Activated T-cell treated with anti-CD3 and anti-CD28 coated beads for 1 hour (primary cell): ENCODE measurements at places on chromosomes 3 and 15.
A peak's percentile ranks its signal among the peaks of the same experiment; 100 is the strongest.

- no peak for DNase-seq
These were observed 2.0 kb downstream of the C2CD4A start for GRCh38 chr15:62068810-62069167.

GRCh38 chr3:43782541-43782940 lies 91.8 kb downstream of the ABHD5 start:
- DNase-seq = no peak

DNA sequence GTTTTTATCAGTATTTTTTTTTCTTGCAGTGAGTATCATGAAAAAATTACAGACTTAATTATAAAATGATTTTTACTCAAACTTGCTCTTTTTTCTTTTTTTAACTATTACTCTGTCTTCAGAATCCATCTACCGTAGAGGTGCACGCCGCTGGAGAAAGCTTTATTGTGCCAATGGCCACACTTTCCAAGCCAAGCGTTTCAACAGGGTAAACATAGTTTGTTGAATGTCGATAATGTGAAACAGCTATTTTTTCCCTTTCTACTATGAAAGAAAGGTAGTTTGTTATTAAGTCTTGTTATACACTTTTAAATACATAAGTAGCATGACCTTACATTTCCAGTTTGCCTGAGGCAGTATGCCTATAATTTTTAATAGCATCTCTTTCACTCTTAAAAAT lies 45.6 kb downstream of the PRKCI start:
- no peak for DNase-seq

GRCh38 chr15:60721707-60722106 lies 242.8 kb upstream of the ICE2 start:
- no peak for DNase-seq

- no peak for DNase-seq
These were observed 27.9 kb downstream of the CFAP100 start for GRCh38 chr3:126422571-126423091.

- DNase-seq = no peak
These were observed 141.0 kb downstream of the OTOL1 start for GRCh38 chr3:161637559-161637958.

GRCh38 chr3:151478335-151478697 lies 17.5 kb upstream of the IGSF10 start:
- DNase-seq = no peak

- no peak for DNase-seq
These were observed 14.4 kb downstream of the KY start for GRCh38 chr3:134636406-134636805.

- no peak for DNase-seq
These were observed 5.6 kb upstream of the ATP8B4 start for GRCh38 chr15:50124631-50125030.

DNA sequence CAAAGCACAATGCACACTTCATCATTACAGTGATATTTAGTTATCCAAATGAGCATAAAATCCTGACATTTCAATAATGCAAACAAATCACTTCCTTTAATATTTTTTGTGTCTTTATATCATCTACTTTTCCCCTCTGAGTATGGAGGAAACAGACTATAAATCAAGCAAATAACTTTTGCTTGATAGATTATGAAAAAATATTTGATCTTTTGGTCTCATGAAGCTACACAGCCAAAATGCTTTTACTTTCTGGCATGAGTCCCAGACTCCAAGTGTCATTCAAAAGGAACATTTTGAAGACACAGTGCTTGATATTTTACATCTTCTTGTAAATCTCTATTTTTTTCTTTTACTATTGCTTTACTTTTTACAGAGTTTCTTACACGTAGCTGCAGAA lies 215.3 kb upstream of the ROBO1 start:
- no peak for DNase-seq

- no peak for DNase-seq
These were observed 16.7 kb upstream of the ZNF280D start for GRCh38 chr15:56749982-56750381.

DNA sequence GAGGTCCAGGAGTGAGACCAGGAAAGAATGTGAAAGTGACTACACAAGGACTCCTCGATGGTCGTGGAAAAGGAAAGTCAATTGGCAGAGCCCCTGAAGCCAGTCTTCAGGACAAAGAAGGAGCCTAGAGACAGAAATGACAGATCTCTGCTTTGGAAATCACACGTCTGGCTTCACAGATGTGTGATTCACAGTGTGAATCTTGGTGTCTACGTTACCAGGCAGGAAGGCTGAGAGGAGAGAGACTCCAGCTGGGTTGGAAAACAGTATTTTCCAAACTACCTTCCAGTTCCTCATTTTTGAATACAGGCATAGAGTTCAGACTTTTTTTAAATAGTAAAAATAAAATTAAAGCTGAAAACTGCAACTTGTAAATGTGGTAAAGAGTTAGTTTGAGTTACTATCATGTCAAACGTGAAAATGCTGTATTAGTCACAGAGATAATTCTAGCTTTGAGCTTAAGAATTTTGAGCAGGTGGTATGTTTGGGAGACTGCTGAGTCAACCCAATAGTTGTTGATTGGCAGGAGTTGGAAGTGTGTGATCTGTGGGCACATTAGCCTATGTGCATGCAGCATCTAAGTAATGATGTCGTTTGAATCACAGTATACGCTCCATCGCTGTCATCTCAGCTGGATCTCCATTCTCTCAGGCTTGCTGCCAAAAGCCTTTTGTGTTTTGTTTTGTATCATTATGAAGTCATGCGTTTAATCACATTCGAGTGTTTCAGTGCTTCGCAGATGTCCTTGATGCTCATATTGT lies 6.0 kb downstream of the CCR2 start:
- DNase-seq = no peak

DNA sequence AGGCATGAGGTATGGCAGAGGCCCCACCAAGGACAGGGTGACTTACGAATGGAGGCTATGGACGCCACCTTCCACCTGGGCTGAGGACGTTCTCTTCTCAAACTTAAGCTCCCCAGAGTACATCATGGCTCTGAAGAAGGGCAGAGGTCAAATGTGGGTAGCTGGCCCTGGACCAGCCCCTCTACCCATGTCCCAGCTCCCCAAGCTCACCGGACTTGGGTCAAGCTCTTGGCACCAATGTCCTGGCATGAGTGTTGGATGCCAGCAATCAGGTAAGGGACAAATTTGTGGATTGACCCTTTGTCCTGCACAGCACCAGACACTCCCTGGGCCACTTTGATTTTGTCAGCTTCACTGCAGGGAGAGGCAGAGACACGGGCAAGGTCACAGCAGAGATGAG lies 2.5 kb downstream of the NDUFAF3 start:
- no peak for DNase-seq

DNA sequence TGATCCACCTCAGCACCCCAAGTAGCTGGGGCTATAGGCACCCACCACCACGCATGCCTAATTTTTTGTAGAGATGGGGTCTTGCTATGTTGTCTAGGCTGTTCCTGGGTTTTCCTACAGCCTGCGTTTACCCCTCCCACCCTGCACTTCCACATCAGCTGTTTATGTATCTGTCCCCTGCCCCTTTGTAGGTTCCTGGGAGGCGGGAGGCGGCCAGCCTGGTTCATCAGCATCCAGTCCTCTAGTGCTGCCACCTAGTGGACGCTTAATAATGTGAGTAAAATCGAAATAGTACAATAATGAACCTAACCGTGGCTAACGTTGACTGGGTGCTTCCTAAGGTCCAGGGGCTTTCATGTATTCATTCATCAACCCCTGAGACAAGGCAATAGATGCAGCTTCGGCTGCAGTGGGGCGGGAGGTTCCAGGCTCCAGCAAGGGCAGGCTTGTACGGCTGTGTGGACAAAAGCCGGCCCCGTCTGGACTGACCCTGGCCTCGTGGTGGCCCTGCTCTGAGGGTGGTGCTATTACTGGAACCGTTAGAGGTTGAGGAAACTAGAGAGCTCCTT lies 1.2 kb upstream of the LCTL start:
- peak; percentile 30 for DNase-seq

DNA sequence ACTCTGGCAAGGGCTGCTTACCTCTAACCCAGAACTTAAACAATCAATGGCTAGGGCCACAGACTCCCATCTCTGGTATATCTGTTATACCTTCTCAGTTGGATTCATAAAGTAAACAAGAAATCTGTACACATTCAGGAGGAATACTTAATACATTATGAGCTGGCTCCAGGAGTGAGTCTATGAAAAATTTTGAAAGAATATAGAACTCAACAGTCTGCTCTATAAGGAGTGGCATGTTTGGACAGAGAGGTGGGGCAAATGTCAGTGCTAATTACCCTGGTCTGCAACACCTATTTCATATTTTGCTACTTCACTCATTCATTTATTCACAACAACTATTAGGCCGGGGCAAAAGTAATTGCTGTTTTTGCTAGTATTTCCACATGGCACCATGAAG lies 245.1 kb downstream of the THRB start:
- DNase-seq = no peak

DNA sequence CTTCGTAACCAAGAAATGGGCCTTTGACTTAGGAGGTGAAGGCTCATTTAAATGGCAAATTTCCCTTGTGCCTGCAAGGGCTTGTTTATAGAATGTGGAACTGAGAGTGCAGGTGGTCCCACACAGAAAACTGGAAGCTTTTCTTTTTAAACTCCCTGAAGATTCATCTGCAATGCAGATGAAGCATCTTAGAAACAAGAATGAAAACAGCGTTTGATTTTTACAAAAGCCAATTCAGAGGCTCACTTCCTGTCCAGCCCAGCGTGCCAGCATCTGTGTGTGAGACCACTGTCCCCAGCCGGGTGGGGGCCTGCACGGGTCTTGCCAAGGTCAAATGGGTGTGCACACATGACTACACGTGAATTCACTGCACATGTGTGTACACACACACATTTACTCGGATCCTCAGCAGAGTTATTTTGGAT lies 94.7 kb downstream of the LINGO1 start:
- DNase-seq = no peak

DNA sequence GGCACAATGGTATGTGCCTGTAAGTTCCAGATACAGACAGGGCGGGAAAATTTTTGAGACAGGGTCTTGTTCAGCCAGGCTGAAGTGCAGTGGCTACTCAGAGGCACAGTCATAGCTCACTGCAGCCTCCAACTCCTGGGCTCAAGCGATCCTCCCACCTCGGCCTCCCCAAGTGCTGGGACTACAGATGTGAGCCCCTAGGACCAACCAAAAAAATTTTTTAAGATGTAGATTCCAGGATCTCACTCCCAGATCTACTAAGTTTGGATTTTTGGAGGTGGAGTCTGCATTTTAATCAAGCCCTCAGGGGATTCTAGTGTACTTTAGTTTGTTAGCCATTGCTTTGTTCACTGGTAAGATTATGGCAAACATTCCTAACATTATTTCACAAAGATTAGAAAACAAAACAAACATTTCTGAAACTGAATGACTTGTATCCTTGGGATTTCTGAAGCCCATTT lies 2.7 kb downstream of the LIPH start:
- no peak for DNase-seq

DNA sequence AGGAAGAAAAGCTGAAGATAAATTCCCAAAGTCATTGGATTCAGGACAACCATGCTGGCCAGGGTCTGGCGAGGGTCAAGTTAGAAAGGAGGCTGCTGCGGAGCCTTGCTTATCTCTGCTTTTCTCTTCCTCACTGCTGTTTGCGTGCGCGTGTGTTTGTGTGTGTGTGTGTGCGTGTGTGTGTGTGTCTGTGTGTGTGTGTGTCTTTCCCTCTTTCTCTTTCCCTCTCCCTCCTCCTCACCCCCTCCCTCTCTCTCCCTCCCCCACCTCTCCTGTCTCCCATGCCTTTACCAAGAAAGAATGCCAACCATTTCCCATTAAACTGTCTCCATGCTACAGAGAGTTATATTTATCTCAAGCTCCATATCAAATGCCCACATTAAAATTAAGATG lies at the start of gene COLQ:
COLQ (minus strand) TSS at position 134 of the 393 bp plus-strand sequence; CDS start at position 53, 81 bp downstream.
- no peak for DNase-seq

DNA sequence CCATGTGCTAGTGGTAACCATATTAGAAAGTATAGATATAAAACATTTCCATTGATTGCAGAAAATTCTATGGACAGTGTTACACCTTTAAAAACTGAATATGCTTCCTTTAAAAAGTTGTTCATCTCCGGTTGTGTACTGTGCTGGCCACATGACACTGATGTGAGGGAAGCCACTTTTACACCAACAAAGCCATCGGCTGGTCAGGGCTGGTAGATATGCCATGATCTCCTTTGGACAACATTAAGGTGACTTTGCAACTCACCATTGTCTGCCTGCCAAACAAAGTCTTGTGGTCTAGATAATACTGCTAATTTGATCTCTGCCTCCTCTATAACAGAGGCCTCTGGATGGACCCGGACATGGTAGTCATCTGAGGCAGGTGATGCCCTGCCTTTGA lies 156.0 kb upstream of the RARB start:
- no peak for DNase-seq

DNA sequence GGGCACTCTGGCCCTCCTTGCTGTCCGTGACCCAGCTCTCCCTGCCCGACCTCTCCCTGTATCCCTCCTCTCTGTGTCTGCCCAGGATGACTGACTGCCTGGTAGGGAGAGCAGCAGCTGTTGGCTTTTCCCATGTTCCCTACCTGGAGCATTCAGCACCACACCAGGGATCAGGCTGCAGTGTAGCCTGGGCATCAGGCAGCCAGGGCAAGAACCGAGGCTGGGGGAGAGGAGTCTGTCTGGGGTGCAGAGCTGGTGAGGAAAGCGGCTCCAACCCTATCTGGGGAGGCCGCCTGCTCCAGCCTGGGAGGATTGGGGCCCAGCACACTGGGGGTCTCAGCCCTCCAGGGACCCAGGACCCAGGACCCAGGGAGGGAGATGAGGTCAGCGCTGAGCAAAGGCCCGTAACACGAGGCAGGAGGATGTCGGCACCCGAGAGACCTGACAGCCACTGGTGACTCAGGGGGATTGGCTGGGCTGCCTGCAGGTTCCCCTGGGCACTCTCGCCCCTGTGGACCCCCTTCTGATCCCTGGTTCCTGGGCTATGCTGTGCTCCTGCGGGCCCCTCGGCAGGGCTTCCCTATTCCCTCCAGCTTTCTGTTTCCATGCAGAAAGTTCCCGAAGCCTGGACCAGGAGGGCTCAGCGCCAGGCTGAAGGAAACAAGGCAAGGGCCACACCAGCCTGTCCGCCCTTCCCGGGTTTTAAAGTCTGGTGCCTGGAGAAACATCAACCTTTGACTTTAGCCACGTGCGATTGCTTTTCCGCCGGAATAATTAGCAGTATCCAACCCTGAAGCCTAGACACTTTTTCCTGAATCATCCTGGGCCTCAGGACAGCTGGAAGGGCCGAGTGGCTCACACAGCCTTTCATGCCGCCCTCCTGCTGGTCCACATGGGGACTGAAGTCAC lies 128.2 kb upstream of the MEF2A start:
- no peak for DNase-seq

GRCh38 chr15:81268881-81269601 lies 54.9 kb downstream of the STARD5 start:
- DNase-seq = no peak

DNA sequence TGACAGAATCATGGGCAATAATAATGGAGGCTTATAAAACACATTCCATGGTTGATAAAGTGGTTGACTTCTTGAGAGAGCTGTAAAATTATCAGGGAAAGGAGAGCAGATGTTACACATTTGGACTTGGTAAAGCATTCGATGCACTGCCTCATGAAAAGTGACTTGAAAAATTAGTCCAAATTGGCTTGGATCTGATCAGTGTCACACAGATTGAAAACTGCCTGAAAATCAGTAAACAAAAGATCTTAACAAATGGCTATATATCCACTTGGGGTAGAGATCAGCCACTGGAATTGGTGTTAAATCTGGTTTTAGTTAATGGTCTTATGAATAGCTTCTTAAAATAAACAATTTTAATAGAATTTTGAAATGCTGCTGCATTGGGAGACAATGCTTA lies 20.3 kb downstream of the SHOX2 start:
- DNase-seq = no peak
